ENCODE measurements at places on chromosomes 3 and 15.

- no peak for DNase-seq
These were observed 394.2 kb downstream of the EDEM1 start for GRCh38 chr3:5581743-5582142.

DNA sequence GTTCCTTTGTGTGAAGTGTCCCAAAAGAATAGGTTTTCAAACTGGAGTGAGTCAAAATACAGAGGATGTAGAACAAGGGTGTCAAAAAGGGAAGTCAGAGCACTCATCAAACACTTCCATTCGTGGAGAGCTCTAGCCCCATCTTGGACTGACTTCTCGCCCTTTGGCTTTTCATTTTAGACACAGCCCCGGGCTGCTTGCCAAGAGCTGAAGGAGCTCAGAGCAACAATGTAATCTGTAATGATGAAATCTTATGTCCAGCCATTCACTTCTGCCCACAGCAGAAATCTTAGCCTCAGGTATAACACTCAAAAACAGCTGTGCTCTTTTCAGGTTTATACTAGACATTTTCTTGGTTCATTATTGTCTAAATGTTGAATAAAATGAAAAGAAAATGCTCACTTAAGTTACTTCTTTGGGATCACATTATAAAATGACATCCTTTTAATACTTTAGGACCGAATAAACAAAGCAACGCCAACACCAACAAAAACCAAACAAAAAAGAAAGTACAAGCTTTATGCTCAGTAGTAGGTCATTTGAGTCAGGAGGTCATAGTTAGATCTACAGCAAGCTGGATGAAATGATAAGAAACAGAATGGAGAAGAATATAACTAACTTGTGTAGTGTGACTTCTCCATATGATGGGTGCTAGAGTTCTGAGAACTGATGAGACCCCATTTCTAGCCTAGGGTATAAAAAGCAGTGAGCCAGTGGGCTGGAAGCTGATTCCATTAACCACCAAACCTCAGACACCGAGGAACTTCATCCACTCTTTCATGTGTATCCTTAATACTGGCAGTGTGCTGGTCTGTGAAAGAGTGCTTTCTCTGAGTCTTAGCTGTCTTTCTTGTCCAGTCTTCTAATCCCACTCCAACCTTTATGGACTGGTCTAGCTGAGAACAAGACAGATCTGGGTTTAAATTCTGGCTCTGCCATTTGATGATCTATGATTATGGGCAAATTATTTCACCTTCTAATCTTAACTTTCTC, 131.8 kb upstream of the SLC7A14 start:
- no peak for DNase-seq

DNA sequence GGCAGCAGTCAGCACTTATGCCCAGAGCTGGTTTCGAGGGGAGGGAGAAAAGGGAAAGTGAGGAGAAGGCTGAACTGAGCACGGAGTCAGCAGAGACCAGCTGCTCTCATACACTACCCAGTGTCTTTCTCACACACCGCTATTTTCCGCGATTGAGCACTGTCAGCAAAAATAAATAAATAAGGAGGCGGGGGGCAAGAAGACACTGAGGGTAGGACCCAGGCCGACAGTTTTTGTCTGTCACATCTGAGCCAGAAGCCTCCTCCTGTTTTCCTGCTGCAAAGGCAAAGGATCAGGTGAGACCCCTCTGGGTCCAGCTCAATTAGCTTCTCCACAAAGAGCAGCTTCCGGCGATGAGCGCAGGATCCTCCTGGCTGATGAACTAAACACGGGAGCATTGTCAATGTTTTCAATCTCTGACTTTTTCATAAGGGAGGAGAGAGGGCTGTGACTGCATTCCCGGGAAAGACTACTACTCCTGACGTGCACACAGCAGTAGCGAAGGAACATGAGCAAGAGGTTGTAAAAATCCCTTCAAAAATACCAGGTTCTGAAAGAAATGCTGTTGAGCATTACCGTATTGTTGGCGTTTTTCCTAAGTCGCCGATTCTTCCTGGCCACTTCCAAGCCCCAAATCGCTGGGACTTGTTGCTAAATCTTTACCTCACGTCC, 1.3 kb downstream of the FRMD5 start:
- DNase-seq: no peak

DNA sequence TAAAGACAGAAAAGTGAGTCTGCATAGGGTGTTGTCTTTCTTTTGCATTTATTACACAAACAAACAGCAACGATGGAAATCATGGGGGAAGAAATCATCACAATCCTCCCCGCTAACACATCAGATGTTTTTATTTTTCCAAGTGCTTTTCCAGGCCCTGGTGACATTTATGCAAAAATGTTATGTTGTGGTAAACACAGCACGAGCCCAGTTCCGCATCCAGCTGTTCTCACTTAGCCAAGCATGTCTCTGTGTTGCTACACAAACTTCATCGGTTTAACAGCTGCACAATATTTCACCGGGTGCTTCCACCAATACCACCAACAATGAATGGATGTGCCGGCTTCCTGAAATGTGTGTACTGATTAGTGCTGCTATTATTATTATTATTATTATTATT, 53.7 kb upstream of the ABHD17C start:
- DNase-seq: no peak

- no peak for DNase-seq
These were observed 6.2 kb upstream of the TMF1 start for GRCh38 chr3:69058180-69058946.

- DNase-seq: no peak
These were observed 508.9 kb upstream of the TBL1XR1 start for GRCh38 chr3:177705976-177706823.

DNA sequence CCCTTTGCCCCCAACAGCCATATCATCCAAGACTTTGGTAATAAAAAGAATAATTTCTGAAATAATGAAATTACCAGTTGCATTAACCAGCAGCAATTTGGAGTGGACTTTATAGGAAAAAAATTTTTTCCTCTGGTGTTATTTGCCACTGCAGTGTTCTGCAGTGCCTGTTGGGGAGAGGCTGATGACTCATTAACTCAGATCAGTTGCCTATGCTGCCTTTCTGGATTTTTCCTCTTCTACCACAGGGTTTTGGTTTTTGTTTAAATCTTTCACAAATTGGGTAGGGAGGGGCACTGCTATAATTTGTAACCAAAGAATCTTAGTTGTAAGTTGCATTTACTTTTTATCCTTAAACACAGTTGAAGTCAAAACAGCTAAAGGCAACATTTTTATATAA, 22.7 kb downstream of the ATP6V1A start:
- no peak for DNase-seq

DNA sequence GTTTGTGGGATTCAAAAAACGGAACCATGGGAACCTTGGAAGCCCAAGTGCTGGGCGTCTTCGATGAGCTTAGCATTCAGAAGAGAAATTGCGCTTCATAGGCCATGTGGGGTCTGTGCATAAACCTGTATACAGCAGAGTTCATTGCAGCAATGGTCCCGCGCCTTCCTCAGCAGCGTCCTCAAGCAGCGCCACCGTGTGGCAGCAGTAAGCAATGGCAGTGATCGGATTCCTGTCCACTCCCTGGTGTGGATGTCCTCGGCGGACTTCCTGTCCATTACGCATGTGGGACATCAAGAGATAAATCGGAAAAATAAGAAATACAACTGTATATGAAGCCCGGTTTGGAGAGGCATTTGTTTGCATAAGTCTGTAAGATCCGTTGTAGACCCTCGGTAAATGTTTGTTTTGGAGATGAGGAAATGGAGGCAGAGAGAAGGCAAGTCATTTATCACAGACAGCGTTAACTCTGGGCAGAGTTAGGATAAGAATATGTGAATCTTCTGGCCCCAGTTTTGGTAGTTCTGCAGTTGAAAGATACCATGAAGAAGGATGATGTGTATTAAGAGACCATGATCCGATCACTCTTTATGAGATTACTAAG, 57.7 kb downstream of the CNTN4 start:
- no peak for DNase-seq

- DNase-seq: no peak
These were observed 1039.6 kb downstream of the ROBO2 start for GRCh38 chr3:78079514-78079913.

DNA sequence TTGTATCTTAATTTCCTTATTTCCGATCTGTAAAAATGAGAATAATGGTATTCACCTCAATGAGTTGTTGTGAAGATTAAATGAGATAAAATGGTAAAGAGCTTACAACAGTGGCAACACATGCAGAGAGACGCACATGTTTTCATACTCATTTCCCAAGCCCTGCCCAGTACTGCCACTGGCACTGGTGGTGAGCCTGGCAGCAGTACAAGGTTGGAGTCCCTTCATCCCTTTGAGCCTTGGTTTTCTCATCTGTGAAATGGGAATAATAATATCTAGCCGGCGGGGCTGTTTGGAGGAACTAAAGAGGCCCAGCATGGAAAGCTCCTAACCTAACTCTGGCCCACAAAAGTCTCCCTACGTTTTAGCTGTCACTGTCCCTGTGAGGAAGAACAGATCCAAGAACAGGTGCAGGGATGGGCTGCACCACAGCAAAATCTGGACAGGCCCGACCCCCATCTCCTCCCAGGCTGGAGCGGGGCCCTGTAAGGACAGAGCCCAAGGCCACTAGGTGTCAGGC, 866 bp upstream of the CD276 start:
- no peak for DNase-seq

GRCh38 chr3:16480861-16481545, 32.5 kb downstream of the RFTN1 start:
- DNase-seq: no peak

All from stimulated activated CD4-positive, alpha-beta T cell treated with anti-CD3 and anti-CD28 coated beads, Interleukin-1b, Interleukin-23, amount 100 ng/mL, for 1 hour (primary cell).